ENCODE measurements at places on chromosomes 11 and 22.

GRCh38 chr11:12179531-12179930 is 69.1 kb downstream of the MICAL2 start:
- no peak for DNase-seq

GRCh38 chr11:95256321-95256779 is 25.3 kb upstream of the SESN3 start:
- DNase-seq = no peak

DNA sequence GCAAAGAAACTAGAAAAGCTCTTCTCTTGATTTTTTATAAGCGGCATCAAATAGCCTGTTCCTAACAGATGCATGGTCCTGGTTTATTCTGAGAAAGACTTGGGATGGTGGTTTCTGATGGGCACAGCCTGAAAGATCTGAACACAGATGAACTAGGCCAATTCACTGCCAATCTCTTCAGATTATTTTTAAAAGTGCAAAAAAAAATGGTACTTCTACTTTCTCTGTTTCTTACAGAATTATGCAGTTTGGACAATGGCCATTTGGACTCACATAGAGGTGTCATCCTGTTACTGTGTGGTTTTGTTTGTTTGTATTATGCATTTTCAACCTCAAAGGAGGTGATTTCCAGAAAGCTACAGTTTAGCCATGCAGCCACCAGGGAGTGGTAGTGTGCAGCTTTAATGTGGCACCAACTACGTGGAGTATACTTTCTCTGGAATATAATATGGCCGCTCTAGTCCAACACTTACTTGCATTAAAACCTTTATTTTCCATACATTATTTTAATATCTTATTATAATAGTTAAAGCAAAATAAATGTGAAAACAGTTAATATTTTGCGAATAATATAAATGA is 469.8 kb upstream of the KIRREL3 start:
- no peak for DNase-seq

DNA sequence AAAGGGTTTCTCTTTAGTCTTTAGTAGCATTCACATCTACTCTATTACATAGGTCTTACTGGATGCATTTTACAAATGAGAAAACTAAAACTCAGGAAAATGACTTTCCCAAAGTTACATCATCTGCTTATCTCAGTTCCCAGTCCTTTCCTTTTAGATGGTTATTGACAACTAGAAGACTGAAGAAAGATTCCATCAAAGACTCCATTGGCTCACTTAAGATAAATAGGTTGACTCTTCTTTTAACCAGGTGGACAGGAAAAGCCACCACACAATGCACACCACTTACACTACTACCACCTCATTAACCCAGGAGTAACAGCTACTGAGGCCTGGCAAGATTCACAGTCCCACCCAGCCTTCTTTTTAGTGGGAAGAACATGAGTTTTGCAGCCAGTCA is 123.6 kb downstream of the TRIM44 start:
- DNase-seq = no peak

GRCh38 chr22:19888131-19888746 is 33.6 kb upstream of the GNB1L start:
- no peak for DNase-seq

DNA sequence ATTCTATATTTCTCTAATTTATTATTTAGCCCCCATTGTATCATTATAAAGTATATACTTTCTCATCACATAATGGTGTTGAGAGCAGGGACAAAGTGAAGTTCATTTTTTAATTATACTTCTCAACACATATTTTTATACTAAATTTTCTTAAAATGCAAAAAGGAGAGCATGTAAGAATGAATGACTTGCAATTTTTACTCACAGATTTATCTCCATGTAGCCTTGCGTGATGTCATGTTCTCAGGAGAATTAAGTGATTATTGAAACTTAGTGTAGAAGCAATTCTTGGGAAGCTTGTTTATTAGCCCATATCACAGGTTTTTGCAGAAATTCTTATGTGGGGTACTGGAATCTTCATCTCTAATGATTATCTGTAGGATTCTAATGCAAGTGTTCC is 682 bp upstream of the OR5M11 start:
- no peak for DNase-seq

- peak; percentile 4 for DNase-seq
Observed at GRCh38 chr11:124602193-124602592, 9.0 kb upstream of the PANX3 start.

GRCh38 chr11:128893578-128894285 is 2.6 kb downstream of the KCNJ5 start:
- no peak for DNase-seq

DNA sequence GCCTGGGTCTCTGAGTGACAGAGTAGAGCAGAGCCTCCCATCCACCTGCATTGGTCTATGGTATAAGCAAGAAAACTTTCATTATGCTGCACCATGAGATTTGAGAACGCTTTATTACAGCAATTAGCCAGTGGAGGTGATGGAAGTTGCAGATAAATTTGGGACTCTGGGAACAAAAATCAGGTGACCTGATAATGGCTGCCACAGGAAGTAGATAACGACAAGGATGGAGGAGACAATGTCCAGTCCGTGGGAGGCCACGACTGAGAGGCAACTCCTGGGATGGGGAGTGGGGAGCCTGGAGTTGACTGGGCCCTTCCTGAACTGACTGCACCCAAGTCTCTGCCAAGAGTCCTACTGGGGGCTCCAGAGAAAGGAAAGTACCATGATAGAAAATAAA is 4.7 kb downstream of the MRGPRD start:
- DNase-seq = no peak

DNA sequence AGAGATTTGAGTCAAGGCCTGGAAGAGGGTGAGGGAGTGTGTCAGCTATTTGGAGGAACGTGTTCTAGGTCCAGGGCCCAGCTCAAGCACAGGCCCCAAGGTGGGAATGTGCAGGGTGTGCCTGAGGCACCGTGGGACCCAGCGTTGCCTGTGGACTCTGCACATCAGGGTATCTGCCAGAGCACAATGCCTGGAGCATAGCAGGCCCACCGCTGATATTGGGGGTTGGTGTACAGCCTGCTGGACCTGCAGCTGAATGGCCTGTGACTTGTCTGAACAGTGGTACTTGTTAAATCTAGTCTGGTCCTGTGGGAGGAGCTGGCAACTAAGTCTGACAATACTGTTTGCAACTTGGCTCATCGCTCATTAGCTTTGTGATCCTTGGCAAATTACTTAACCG is 131.7 kb downstream of the GRIK4 start:
- no peak for DNase-seq

DNA sequence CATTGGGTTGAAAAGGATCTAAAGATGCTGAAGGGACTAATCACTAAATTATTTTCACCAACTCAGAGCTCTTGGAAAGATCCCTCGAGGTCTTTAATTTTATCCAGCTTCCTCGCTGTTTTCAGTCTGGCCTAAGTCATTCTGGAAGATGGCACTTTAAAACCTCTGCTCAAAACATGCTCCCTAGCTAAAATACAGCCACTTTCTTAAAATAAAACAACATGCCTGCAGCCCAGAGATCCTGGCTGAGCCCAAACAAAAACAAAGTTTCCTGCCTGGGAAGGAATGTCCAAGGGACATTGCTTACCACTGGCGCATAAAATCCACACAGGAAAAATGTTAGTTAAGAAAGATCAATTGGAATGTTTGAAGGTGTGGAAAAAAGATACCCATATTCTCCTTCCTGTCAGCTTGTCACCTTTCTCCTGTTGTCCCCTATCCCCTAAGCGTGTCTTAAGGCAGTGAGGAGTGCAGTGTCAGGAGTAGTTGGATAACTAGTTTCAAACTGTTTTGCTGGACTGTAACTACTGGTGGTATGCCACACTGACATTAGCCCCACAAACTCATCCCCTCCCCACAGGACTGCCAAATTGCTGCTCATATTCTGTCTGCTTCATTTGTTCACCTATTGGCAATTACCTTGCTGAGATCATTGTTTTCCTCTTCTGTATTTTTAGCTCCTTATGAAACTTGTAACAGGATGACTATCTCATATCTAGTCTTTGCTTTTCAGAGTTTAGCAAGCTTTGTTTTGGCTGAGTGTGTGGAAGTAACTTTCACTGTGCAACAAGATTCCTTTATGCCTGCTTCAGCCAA is 108.3 kb upstream of the SESN3 start:
- no peak for DNase-seq

DNA sequence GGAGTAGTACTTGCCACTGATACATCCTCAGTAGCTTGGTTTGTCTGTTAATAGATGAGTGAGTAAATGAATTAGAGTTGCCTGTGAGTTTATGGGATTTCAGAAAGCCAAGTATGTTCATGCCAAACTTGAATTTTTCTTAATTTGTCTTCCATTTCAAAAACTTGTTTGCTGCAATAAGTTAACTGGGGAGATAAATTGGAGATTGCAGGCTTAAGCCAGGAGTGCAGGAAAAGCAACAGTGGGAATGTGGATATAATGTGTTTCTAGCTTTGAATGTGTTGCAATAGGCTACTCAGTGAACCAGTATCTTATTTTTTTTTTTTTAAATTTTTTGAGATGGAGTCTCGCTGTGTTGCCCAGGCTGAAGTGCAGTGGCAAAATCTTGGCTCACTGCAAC is 8.2 kb downstream of the OSBP2 start:
- no peak for DNase-seq

GRCh38 chr11:88312628-88313027 is 24.9 kb downstream of the CTSC start:
- no peak for DNase-seq

- DNase-seq = no peak
Observed at GRCh38 chr11:60367896-60368295, 10.4 kb upstream of the MS4A7 start.

DNA sequence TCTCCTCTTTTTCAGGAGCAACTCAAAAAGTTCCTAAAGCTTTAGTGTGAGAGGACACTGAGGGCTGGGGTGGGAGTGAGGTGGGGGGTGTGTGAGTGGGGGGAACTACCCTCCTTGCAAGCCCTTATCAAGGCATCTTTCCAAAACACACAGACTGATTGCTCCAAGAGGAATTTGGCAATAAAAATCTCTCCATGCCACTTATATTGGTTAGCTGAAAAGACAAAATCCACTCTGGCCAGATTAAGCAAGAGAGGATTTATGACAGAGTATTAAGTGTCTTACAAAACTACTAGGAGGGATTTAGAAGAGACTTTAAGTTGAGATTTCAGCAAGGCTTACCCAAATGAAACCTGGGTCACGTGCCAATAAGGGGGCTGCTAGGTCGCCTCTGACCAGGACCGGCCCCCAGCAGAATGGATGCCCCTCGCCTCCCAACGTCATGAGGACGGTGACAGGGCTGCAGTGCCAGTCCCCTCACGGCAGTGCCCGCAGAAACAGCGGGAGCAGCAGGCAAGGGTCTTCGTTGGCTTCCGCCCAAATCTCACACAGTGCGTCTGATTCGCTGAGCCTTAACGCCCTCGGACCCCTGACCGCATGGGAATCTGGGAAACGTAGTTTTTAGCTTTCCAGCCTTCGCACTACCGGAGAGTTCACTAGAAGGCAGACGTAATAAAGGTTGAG is 22.1 kb upstream of the CTR9 start:
- no peak for DNase-seq

DNA sequence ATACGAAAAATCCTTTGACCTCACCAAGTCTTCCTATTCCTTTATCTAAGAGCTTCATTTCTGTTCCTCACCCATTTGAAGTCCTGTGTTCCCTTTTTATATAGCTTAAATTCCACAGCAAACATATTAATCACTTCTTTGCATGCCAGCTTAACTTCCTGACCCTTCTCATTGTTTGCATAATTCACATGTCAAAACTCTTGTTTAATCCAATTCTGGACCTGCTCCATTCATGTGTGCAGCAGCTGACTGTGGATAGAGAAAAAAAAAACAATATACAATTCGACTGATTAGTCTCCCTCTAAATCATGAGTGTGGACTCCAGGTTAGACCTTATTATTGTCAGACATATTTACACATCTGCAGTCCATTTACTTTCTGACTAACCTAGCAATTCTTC is 991.2 kb upstream of the TENM4 start:
- DNase-seq = no peak

DNA sequence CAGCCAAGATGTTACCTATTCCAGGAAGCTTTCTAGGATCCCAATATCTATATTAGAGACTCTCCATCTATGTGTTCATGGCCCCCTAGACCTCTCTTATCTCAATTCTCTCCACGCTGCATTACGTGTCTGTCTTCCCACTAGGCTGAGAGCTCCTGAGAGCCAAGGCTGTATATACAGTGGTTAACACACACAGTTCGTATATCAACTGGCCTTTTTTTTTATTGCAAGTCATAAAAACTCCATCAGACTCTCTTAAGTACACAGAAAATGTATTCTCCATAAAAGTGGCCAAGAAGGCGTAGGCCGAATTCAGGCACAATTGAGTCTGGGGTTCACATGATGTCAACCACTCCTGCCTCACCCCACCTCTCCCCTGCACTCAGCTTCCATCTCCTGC is 115.9 kb downstream of the TRIM29 start:
- DNase-seq = no peak

- no peak for DNase-seq
Observed at GRCh38 chr11:93729129-93729616, 12.1 kb downstream of the TAF1D start.

GRCh38 chr11:8026982-8027381 is 39.8 kb downstream of the EIF3F start:
- DNase-seq = no peak

- DNase-seq = no peak
Observed at GRCh38 chr11:61697078-61697502, 16.9 kb downstream of the DAGLA start.

DNA sequence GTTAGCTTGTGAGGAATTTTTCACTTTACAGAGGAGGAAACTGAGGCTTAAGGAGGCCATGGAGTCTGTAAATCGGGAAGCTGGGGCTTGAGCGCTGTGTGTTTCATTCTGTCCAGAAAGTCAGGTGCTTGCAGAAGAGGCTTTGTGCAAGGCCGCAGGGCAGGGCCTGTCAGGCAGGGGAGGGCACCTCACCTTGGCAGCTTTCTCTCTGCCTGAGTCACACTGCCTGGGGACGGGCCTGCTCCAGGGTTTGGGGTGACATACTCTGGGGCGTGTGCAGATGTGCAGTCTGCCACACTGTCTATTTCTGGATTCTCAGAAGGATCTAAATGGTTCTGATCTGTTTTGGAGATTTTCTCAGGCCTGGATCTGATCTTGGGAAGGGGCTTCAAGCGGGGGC is 8.4 kb downstream of the INCENP start:
- no peak for DNase-seq

DNA sequence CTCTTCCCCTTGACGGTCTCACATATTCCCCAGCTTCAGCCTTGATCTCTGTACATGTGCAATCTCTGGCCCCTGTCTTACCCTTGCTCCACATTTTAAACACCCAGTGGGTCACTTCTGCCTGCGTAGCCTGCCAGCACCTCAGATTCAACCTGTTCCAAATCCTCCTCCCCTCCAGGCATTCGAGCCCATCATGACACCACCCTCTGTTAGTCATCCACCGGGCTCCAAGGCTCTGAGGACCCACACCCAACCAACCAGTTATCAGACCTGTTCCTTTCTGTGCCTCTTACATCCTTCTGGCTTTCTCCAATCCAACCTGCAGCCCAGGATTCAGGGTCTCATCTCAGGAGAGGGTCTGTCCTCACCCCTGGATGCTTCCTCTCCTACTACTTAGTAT is 119.8 kb upstream of the TBCEL start:
- DNase-seq = no peak

- DNase-seq = no peak
Observed at GRCh38 chr22:20191000-20191515, 40.2 kb upstream of the CCDC188 start.

GRCh38 chr11:110028921-110029320 is 64.3 kb upstream of the ZC3H12C start:
- DNase-seq = no peak

All from GOT3 (cell line).